ENCODE measurements at places on chromosomes 1 and 21.

DNA sequence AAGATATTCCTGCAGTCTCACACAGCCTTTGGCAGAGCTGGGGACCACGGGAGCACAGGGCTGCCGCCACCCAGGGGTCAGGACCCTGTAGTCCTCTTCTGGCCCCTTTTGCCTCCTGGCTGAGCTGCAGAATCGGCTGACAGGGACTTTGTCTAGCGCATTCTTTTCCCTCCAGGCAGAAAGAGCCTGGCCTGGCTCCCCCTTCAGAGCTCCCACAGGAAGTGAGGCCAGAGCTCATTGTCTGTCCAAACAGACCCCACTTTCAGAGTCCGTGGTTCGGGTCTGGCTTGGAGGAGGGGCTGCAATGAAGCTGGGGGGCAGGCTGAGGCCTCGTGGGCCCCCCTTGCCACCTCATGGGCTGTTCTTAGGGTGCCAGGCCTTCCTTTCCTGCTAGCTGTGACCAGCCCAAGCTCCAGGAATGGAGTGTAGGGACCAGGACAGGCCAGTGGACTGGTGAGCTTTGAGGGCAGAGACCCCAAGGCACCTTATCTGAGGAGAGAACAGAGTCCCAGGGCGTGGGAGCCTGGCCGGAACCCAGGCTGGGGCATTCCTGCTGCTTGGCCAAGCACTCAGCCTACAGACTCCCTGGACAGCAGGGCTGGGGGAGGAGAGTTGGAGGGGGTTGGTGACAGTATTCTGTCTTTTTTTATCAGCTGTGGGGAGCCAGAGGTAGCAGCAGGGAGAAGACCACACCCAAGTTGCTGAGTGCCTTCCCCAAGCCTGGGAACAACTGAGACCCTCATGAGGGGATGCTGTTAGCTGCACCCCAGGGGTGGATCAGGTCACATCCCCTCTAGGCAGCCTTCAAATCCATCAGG is 4.7 kb downstream of the CELSR2 start:
- DNase-seq = no peak

GRCh38 chr1:200732438-200732837 is 6.3 kb upstream of the CAMSAP2 start:
- no peak for DNase-seq

DNA sequence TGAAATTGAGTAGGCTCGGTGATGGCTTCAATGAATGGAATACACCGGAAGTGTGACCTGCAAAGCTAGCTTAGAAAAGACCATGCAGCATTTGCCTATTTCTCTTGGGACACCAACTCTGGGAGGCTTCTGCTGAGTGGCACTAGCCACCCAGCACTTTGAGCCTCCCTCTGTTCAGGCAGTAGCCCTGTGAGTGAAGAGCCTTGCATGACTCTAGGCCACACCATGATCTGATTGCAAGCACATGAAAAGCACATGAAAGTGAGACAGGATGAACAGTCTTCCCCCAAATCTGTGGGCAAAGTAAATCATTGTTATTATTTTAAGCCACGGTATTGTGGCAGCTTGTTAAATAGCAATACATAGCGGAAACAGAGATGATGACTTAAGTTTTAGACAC is 2.8 kb downstream of the CD48 start:
- DNase-seq = no peak

- DNase-seq = no peak
These were observed 77.4 kb downstream of the ACBD6 start for GRCh38 chr1:180424848-180425457.

GRCh38 chr1:201702936-201703335 is 126.0 kb upstream of the IPO9 start:
- peak; percentile 37 for DNase-seq

GRCh38 chr1:31327381-31327780 is 30.5 kb downstream of the ZCCHC17 start:
- DNase-seq = no peak

GRCh38 chr1:20625176-20626097 is 7.8 kb upstream of the PINK1 start:
- no peak for DNase-seq

GRCh38 chr1:200737647-200738291 is 924 bp upstream of the CAMSAP2 start:
- no peak for DNase-seq

DNA sequence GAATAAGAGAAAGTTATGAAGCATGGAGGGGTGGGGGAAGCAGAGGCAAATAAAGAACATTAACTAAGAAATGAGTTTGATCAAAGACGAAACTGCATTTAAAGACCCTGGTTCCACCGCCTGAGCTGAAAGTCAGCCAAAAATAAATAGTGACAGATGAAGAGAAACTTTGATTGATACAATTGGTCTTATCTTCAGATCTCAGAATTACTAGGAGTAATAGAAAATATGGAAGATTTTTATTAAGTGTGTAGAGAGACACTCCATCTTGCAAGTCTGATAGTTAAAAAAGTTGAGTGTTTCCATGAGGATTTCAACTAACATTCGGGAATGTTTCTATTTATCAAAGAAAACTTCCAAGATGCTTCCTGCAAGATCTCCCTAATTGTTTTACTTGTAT is 418.2 kb upstream of the ADGRL2 start:
- DNase-seq = no peak

DNA sequence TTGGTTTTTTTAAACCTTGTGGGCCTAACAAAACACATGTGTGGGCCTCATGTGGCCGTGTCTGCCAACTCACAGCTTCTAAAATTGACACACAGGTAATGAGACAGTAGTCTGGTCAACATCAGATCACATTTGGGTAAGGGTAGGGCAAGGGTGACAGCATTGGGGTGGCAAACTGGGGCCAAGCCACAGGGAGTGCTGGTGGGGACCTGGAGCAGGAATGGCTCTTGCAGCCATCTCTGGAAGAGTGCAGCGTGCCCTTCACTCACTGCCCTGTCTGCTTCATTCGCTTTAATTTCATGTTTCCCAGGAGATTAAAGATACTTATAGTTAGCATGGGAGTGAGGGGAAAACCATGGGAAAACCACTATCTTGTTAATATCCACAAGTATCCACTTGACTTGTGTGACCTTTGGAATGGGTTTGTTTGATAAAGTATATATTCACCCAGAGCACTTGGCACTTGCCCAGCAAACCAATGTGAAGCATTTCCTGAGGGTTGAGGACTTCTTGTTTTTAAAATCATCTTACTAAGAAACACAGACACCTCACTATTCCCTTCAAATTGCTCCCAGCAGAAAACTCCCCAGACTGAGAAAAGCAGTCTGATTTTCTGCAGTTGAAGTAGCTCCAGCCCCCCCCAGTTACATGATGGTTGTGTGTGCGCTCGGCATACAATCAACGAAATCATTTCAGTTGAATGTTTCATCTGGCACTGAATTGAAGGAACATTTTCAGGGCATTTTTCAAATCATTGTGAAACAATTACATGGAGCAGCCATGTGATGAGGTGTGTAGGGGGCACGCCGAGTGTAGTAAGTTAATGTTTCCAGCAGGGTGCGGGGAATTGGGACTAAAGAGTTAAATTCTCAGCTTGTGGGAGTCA is 175.7 kb downstream of the VPS13D start:
- no peak for DNase-seq

GRCh38 chr1:241715956-241716355 is 63.9 kb downstream of the WDR64 start:
- DNase-seq = no peak

GRCh38 chr1:56363007-56363770 is 216.2 kb downstream of the PLPP3 start:
- DNase-seq = no peak

GRCh38 chr1:200951016-200951415 is 56.3 kb downstream of the INAVA start:
- DNase-seq = peak; percentile 35

GRCh38 chr1:11530731-11531311 is 51.9 kb downstream of the DISP3 start:
- DNase-seq = no peak

GRCh38 chr21:16800536-16801275 is 712.1 kb upstream of the CXADR start:
- peak; percentile 21 for DNase-seq

DNA sequence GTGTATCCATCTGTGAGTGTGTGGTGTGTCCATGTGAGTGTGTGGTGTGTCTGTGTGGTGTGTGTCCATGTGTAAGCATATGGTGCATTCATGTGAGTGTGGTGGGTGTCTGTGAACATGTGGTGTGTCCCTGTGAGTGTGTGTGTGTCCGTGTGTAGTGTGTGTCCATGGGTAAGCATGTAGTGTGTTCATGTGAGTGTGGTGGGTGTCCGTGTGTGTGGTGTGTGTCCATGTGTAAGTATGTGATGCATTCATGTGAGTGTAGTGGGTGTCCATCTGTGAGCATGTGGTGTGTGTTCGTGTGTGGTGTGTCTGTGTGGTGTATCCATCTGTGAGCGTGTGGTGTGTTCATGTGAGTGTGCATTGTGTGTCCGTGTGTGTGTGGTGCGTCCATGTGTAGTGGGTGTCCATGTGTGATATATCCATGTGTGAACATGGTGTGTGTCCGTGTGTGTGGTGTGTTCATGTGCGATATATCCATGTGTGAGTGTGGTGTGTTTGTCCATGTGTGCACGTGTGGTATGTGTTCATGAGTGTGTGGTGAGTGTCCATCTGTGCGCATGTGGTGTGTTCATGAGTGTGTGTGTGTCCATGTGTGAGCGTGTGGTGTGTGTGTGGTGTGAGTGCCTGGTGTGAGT is 12.3 kb downstream of the SLC19A1 start:
- no peak for DNase-seq

GRCh38 chr1:182032251-182032650 is 29.3 kb downstream of the ZNF648 start:
- no peak for DNase-seq

DNA sequence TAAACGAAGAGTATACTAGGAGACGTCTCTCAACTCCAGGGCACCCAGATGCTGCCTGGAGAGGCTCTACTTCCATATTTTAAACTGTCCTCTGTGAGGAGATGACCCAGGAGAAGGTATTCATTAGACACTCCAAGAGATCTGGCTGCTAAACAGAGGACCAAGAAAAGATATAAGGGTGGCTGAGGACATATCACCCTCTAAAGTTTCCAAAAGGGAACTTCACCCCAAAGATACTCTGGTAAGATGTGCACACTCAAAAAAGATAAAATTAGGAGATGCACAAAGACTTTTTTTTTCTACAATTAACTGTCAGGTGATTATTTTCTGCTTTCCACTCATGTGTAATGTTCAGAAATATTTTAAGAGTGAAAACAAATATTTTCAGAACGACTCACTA is 1.4 kb downstream of the ZNF670 start:
- DNase-seq = peak; percentile 20

DNA sequence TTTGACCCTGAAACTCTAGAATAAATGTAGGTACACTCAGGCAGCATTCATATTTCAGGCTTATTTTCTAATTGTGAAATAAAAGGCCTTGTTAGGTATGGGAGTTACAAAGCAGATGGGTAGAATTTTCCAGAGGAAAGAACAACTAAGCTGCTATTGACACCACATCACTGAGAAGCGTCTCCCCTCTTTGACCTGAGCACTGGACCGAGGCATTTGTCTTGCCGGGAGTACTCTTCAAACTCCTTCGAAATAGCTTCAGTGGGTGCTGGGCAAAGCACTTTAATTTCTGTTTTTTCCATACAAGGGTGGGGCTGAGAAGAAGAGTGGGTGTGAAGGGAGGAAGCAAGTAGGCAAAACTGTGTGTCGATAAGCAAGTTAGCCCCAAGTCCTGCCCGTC is 36.4 kb downstream of the ABCA4 start:
- no peak for DNase-seq

- DNase-seq = peak; percentile 79
These were observed 1.6 kb upstream of the PTGS2 start for GRCh38 chr1:186681801-186682200.

DNA sequence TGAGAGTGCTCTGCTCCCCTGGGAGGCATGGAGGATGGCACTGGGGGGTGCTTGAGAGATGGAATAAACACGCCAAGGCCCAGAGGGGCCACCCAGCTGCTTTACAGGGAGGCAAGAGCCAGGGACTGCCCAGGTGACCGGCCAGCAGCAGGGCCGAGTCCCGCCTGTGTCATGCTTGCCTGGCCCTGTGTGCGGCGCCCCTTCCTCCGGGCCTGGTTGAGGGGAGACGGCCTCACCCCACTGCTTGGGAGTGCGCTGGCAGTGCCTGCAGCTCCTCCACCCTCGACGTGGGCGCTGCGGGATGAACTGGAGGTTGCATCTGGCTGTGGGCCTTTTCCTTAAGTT is 33.1 kb upstream of the COL6A2 start:
- DNase-seq = no peak

DNA sequence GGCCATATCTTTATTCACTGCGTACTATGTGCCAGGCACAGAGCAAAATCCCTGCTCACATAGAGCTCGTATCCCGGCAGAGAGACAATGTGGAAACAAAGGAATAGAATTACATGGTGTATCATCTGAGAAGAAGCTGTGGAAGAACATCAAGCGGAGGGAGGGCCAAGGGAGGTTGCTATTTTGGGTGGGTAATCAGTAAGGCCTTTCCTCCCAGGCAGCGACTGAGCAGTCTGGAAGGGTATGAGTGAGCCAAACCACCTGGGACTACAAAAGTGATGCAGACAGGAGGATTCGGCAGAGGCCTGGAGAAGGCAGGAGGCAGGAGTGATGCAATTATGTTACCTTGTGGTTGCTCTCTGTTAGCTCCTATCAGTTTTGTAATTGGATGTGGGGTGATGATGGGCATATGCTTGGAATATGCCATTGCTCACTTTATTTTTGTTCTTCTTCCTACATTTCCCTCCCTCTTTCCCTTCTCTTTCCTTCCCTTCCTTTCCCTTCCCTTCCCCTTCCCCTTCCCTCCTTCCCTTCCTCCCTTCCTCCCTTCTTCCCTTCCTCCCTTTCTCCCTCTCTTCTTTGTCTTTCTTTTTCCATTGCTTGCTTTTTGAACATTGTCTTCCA is 172.9 kb downstream of the DISC1 start:
- DNase-seq = no peak

DNA sequence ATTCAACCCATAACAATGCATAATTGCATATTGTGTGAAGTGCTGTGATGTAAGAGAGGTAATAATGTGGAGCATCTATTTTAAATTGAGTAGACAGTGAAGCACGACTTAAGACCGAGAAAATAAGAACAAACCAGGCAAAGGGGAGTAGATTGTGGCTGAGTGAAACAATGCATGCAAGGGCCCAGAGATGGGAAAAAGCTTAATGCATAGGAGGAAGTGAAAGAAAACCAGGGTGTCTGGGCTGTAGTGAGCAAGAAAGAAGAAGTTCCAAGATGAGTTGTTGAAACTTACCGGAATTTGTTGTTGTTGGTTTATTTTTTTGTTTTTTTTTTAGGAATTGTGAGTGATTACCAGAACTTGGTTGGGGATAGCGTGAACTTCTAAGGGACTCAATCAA is 104.7 kb downstream of the SNX7 start:
- no peak for DNase-seq

GRCh38 chr1:18175530-18176377 is 68.2 kb downstream of the IGSF21 start:
- DNase-seq = no peak

- DNase-seq = no peak
These were observed 248.1 kb upstream of the DEPDC1 start for GRCh38 chr1:68745011-68745410.

All from ELR (cell line).